ENCODE measurements at places on chromosomes 1 and 21.

- DNase-seq = no peak
Observed at GRCh38 chr1:54542962-54543539, 5.0 kb upstream of the ACOT11 start.

DNA sequence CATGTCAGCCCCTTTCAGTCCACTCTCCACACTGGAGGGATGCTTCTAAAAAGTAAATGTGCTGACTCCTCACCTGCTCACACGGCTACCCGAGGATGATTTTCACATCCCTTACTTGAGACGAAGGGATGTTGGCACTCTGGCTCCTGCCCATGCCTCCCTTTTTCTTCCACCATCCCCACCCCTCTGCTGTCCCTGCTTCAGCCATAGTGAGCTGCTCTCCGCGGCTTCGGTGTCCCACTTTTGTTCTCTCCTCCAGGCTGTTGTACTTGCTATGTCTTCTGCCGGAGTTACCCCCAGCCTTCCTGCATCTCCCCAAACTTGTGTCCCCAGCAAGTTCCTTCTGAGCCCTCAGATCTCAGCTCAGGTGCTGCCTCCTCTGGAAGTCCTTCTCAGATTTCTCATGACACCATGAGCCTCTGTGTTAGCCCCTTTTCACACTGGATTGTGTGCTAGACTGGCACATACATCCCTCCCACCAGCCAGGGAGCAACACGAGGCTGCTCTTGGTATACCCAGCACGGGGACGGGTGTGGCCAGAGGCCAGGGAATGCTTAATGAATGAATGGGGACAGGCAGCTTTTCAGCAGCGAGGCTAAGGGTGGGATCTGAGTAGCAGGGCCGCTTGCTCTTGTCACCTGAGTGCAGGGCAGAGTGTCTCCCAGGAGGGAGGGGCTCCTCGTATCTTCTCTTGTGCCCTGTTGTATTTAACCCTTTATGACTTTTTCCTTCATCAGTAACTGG is 1.3 kb downstream of the ACOT11 start:
- no peak for DNase-seq

- DNase-seq = no peak
Observed at GRCh38 chr1:39915499-39916129, 13.9 kb upstream of the MYCL start.

- DNase-seq = no peak
Observed at GRCh38 chr1:45864167-45865106, 61.0 kb downstream of the MAST2 start.

GRCh38 chr1:89516055-89516454 is 8.6 kb upstream of the LRRC8B start:
- DNase-seq = no peak

GRCh38 chr1:17561247-17561548 is 21.7 kb downstream of the ARHGEF10L start:
- no peak for DNase-seq

DNA sequence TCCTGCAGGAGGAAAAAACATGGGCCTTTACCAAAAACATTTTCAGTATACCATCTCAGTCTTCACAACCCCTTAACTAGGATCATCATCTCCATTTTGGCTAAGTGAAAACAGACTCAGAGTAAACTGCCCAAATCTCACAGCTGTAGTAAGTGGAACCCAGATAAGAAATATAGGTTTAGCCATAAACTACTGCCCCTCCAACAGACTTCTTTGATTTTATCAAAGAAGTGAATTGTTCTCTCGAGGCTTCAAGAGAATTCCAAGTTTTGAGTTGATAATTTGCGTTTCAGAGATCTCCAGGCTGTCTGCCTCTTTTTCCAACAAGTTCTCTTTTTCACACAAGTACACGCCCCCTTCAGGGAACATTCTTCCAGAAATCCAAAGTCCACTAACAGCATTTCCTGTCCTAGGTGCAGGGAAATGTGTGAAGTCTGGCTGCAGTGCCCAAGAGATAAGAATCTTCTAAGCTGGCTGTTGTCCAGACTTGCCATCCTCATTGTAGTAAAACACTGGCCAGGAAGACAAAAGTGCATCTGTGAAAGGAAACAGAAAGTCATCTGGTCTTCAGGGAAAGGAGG is 30.8 kb downstream of the RNF19B start:
- no peak for DNase-seq

GRCh38 chr1:44417351-44418021 is 12.4 kb downstream of the RNF220 start:
- no peak for DNase-seq

- no peak for DNase-seq
Observed at GRCh38 chr21:26124421-26124833, 46.1 kb downstream of the APP start.

- no peak for DNase-seq
Observed at GRCh38 chr1:21931171-21932093, 5.7 kb downstream of the HSPG2 start.

GRCh38 chr1:9626201-9626608 is 25.3 kb upstream of the PIK3CD start:
- DNase-seq = peak; percentile 17

All from T-helper 2 cell treated with Interferon-gamma antibody and Interleukin-4, amounts not matched to agents 5 μg/mL and 100 μg/mL, for 36 hours (primary cell).